Stimulated activated CD8-positive, alpha-beta memory T cell treated with anti-CD3 and anti-CD28 coated beads, Interleukin-4, amount 100 ng/mL, for 1 hour (primary cell): ENCODE measurements at places on chromosomes 1 and 21.

DNA sequence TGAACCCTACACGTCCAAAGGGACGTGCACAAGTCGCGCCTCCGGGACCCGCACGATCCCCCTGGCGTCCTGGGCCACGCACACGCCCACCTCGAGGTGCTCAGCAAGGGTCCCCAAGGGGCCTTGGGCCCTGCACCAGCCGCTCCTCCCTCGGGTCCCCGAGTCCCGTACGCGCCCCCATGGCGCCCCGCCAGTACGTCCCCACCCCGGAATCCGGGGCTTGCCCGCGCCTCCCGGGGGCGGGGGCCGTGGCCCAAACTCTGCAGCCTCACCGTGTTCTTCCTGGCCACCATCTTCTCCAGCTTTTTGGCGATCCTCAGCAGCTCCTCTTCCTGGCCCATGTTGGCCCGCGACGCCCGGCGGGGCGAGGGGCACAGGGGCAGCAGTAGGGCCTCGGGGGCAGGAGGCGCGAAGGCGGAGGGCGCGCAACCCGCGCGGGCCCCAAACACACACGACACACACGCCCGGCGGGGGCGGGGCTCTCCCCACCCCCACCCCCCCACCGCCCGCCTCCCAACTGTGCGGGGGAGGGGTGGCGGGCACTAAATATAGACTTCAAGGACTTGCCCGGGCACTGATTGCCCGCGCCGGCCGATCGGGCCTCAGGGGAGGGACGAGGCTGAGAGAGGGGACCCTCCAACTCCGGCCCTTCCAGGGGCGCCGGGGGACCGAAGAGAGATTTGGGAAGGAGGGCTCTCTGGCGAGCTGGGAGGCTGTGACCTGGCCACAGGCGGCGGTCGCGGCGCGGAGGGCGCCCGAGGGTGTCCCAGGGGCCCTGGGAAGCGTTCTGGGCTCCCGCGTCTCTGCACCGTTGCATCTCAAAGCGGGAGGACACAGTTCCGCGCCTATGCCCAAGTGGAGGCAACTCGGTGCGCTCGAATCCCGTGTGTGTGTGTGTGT is at the start of gene TCEA3:
TSS of gene TCEA3 (minus strand) at position 456 of the 900 bp plus-strand sequence. CDS start at position 341, 115 bp downstream.
- DNase-seq, result no peak

DNA sequence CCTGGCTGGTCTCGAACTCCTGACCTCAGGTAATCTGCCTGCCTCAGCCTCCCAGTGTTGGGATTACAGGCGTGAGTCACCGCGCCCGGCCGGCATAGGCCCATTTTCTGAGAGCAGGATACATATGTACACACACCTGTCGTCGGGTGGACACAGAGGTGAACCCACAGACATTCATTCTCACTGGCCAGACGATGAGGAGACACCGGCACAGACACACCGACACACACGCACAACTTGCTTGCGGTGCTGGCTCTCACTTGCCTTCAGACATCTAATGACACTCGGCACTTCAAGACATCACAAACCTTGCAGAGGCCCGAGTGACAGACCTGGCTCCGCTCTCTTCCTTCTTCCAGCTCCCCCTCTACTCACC is 579 bp downstream of the PTCH2 start:
- no peak for DNase-seq

GRCh38 chr1:184406479-184406878 is 19.6 kb downstream of the C1orf21 start:
- no peak for DNase-seq

- DNase-seq, result no peak
These were observed 34.1 kb upstream of the GNG4 start for GRCh38 chr1:235683653-235684052.

GRCh38 chr1:47444562-47445465 is 7.0 kb downstream of the FOXD2 start:
- DNase-seq, result no peak

- no peak for DNase-seq
These were observed 81.2 kb upstream of the RALGPS2 start for GRCh38 chr1:178643831-178644230.

GRCh38 chr1:215970406-215970805 is 403.3 kb downstream of the KCTD3 start:
- DNase-seq, result no peak

- no peak for DNase-seq
These were observed 52.5 kb downstream of the POU2F1 start for GRCh38 chr1:167273027-167273800.

DNA sequence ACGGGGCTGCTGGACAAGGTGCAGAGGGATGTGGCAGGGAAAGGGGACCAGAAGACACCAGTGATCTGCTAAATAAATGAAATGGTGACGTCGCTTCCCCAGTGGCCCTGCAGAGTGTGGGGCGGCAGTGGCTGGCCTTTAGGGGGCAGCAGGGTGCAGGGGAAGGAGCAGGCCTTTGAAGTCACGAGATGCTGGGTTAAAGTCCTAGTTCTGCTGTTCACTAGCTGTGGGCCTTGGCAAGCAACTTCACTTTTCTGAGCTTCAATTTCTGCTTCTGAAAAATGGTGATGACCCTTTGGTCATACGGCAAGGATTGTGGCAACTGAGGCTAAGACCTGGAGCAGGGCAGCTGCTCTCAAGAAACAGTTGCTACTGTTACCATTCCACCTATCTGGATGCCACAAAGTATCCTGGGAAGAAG is 9.2 kb upstream of the GALE start:
- DNase-seq, result peak; percentile 41

- no peak for DNase-seq
These were observed 130.4 kb downstream of the TRABD2B start for GRCh38 chr1:47866601-47867437.

- no peak for DNase-seq
These were observed 3.0 kb downstream of the CCDC17 start for GRCh38 chr1:45620588-45621500.

GRCh38 chr1:172724765-172725613 is 66.1 kb downstream of the FASLG start:
- no peak for DNase-seq

DNA sequence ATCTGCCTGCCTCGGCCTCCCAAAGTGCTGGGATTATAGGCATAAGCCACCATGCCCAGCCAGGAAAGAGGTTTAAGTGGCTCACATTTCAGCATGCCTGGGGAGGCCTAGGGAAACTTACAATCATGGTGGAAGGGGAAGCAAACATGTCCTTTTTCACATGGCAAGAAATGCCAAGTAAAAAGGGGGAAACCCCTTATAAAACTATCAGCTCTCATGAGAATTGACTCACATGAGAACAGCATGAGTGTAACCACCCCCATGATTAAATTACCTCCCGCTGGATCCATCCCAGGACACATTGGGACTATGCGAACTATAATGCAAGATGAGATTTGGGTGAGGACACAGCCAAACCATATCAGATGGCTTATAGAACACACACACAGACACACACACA is 8.8 kb upstream of the KLHL12 start:
- DNase-seq, result no peak

- DNase-seq, result no peak
These were observed 107.4 kb upstream of the SERBP1 start for GRCh38 chr1:67537667-67538018.

- DNase-seq, result no peak
These were observed 482.1 kb upstream of the RGS18 start for GRCh38 chr1:191675856-191676783.

DNA sequence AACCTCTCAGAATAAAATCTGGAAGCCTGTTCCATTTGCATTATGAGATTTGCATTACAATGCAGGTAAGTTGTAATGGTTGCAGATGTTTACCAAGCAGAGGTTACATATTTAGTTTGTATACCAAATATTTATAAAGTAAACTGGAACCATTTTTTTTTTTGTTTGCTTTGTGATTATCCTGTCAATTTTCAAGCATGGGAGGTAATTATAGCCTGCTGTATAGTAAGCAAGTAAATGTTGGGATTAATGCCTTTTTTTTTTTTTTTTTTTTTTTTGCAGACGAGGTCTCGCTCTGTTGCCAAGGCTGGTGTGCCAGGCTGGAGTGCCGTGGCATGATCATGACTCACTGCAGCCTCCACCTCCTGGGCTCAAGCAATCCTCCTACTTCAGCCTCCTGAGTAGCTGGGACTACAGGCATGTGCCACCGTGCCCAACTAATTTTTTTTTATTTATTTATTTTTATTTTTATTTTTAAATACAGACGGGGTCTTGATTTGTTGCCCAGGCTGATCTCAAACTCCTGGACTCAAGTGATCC is 21.0 kb downstream of the NFYC start:
- no peak for DNase-seq

GRCh38 chr1:20725189-20726117 is 7.0 kb downstream of the SH2D5 start:
- no peak for DNase-seq

DNA sequence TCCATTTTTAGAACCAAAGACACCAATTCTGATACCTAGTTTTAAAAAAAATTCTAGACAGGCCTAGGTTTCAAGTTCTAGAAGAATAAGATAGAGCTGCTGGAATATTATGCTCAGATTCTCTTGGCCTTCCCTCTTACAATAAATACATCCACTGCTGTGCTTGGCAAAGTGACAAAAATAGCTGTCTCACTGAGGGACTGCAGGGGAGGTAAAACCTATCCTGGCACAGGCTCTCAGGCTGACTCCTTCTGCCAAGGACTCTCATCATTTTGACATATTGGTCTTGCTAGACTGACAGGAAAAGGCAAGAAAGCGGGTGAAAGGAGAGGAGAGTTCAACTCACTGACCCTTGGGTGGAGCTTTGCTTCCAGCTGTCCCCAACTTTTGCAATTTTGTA is 197.0 kb upstream of the LHX8 start:
- DNase-seq, result no peak

DNA sequence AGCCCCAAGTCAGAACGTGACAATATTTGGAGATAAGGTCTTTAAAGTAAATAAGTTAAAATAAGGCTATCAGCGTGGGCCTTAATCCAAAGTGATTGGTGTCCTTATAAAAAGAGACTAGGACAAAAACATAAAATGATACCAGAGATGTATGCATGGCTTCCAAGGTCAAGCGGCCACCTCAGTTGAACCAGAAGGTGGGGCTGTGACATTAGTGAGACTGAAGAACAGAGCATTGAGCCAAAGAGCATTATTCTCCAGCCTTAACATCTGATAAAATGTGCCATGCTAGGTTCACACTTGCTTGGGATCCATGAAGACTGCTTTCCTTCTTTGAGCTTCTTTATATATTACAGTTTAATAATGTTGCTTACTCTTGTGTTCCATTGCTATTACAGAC is 554.6 kb downstream of the PLA2G4A start:
- no peak for DNase-seq

DNA sequence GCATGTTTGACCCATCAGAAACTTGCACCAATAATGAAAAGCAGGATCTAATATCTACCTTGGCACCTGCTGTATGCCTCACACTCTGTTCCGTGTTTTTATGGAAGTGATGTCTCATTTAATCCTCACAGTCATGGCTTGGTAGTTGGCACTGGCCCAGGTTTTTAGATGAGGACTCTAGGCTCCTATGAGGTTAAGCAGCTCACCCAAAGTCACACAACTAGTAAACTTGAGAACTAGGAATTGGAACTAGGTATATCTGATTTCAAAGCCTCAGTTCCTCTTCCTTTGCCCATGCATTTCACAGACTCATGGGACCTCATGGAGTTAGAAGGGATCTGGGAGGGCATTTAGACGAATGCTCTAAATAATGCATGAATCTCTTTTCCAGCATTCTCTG is 21.3 kb upstream of the TARBP1 start:
- no peak for DNase-seq

GRCh38 chr1:64891448-64891825 is 74.9 kb downstream of the JAK1 start:
- no peak for DNase-seq

- DNase-seq, result no peak
These were observed 106.5 kb downstream of the PHTF1 start for GRCh38 chr1:113652771-113653170.

GRCh38 chr1:81554534-81554933 is 246.2 kb upstream of the ADGRL2 start:
- no peak for DNase-seq

DNA sequence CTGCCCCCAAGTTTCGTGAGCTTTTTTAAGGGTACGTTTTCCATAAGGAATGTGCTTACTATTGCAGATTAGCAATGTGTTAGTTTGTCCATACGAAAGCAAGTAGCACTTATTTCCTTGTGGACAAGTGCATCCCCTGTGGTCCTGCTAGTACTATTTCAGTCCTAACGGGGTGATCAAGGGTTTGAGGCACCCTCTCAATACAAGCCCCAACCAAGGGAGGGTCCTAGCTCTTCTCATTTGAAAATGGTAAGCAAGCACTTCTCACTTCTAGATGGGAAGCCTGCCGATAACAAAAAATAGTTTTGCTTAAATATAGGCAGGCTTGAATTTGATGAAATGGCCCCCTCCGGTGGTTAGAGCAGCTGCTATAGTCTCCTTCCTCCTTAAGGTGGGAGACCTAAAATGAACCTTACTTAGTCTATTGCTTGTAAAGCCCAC is 64.0 kb upstream of the HMCN1 start:
- DNase-seq, result peak; percentile 35

GRCh38 chr1:232589111-232589811 is 40.7 kb downstream of the SIPA1L2 start:
- DNase-seq, result no peak

- DNase-seq, result no peak
These were observed 6.1 kb downstream of the NPL start for GRCh38 chr1:182795563-182796228.

- DNase-seq, result peak; percentile 14
These were observed 833 bp upstream of the RCOR3 start for GRCh38 chr1:211258310-211258755.

- DNase-seq, result no peak
These were observed 298.2 kb downstream of the SPATA17 start for GRCh38 chr1:217929213-217929885.

- DNase-seq, result no peak
These were observed 231.0 kb downstream of the RERE start for GRCh38 chr1:8586438-8586837.

- DNase-seq, result peak; percentile 60
These were observed 94.7 kb downstream of the PPIAL4G start for GRCh38 chr1:148388260-148389026.

DNA sequence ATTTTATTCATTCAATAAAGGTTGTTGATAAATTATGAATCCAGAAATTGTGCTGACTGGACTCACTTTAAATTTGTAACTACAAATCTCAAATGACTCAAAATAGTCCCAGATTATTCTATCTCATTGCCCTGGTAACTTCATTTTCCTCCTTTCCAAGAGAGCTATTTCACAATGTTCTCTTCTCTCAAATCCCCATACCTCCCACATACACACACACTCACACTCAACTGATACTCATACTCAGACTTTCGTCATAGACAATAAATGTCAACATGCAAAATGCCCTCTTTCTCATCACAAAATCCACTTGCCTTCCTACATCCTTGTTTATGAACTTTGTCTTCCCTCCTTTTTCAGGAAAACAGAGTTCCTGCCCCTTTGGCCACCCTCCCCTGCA is 33.3 kb downstream of the EXTL2 start:
- DNase-seq, result no peak

DNA sequence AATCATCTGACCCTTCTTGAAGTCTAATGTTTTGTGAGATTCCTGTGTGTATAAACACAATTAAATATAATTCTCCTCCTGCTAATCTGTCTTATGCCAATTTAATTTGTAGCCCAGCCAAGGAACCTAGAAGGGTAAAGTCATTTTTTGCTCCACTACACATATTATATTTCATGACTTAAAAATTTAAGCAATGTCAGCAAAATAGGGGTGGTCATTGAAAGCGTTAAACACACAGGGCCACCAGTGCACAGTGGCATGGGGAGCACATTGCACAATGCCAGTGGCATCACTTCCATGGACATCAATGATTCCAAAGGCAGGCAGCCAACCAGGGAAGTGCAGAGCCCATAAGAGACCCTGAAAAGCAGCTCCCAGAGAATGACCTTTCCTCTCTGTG is 166.1 kb downstream of the AJAP1 start:
- DNase-seq, result no peak

- no peak for DNase-seq
These were observed 17.7 kb downstream of the PLA2G5 start for GRCh38 chr1:20087668-20088067.
